ENCODE measurements at places on chromosomes 2 and 18. TPM values are rescaled to one million over a fixed set of nuclear protein-coding genes. Genes with fewer than 3 reads are reported as not detected.

- no peak for DNase-seq
Observed at GRCh38 chr2:136131484-136131960, 13.6 kb upstream of the CXCR4 start.

- no peak for DNase-seq
Observed at GRCh38 chr2:43212216-43212835, 14.1 kb downstream of the ZFP36L2 start.

DNA sequence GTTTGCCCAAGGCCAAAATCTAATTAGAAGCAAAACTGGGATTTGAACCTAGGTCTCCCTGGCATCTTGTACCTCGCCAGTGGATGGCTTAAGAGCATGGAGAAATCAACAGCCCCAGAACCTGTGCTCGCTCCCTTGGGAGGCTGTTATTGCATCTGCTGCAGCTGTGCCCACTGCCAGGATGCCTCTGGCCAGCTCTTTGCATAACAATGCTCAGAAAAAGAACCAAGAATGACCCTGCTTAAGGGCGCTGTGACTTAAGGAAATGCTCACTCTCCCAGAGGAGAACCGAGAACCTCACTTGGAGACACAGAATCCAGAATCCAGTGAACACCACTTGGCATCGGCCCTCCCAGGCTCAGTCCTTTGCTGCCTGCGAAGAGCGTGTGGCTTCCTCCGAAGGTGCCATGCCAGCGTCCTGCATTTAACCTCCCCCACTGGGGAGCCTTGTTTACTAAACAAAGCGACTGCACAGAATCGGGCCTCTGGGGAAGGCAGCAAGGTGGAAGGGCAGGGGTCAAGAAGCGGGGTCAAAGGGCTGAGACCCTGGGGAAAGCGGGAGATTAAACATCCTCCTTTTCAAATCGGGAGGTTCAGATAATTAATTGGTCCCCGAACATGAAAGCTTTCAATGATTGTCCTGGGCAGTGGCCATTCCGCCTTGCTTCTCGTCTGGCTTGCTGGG lies 71.0 kb upstream of the BOD1L2 start:
- no peak for DNase-seq

SLC30A3 gene
- not detected for polyA plus RNA-seq
